MCF 10A (cell line): ENCODE measurements at places on chromosomes 6 and 20. TPM values are rescaled to one million over a fixed set of nuclear protein-coding genes. Genes with fewer than 3 reads are reported as not detected.

PRPH2 gene
- total RNA-seq, result not detected in 2 replicates

GRCh38 chr6:109579361-109579760 lies 96.3 kb upstream of the ZBTB24 start:
- peak; percentile 8 for DNase-seq

- DNase-seq, result no peak
Measured at GRCh38 chr6:15481390-15482291, 181.2 kb downstream of the DTNBP1 start.

GRCh38 chr6:110812719-110813118 lies 2.5 kb downstream of the CDK19 start:
- no peak for DNase-seq

RAD21L1 gene
- total RNA-seq, result not detected in 2 replicates

ZBP1 gene
- total RNA-seq, result not detected in 2 replicates

ZNF322 gene
- 20.7 and 23.3 TPM in 2 replicates for total RNA-seq

DLK2 gene
- total RNA-seq, result 13.6 and 30.2 TPM in 2 replicates

- DNase-seq, result no peak
Measured at GRCh38 chr20:54013471-54013870, 56.9 kb downstream of the BCAS1 start.

DNA sequence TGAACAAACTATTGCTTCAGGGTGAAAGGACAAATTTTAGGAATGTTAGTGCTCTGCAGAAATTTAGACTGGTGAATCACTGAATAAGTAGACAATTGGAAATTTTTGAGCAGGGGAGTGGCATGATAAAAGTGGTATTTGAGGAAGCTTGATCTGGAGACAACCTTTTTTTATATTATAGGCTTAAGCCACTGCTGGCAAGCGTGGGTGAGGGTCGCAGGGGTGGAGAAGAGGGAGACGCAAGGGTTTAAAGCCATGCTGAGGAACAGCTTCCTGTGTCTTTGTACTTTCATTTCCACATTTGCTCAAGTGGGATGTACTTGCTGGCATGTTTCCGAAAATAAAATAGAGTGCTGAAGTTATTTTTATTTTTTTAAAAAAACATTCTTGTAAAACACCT lies 23.7 kb downstream of the NCOA7 start:
- DNase-seq, result no peak

DNA sequence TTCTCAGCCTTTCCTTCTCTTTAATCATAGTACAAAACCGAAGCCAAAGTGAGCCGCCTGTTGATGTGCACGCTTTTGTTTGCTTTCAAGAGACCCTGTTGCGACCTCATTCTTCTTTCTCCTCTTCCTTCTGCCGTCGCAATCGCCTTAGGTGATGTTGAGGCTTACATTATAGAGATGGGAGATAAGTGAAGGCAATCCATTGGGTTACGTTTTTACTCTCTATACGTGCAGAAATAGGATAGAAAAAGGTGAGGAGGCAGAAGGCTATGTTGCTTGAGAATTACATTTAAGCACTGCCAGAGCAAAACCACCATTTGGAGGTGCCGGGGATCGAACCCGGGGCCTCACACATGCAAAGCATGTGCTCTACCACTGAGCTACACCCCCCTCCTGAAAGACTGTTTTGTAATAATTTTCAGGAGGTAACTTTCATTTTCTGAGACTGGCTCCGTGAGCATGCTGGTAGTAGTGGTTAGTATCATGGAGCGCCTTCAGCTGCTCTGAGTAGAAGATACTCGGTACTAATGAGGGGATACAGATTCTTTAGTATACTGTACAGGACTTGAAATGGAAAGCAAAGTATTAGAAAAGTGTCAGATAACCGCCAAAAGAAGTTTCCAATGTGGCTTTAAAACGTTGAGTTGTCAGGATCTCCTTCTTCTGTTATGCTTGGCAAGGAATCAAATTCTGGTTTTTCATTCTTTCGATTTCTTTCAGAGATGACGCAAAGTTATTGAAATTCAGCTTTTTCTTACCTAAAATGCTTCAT lies 165.6 kb downstream of the TRIM27 start:
- peak; percentile 86 for DNase-seq

DNA sequence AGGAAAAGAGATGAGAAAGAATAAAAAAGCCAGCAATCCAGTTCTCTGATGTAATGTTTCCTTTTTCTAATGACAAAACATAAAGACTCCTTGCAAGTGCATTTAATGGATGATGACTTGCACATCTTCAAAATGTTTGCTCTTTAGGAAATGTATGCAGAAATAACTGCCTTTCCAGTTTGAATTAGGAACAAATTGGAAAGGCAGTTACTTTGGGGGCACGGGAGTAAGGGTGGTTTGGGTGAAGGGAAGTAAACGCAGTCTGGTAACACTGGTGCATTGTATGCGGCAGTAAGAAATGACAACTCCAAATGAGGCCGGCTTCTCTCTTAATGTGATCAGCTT lies 57.6 kb upstream of the REV3L start:
- DNase-seq, result no peak

EFCAB8 gene
- total RNA-seq, result not detected in 2 replicates

GRCh38 chr20:57471496-57472372 lies 53.2 kb downstream of the CTCFL start:
- DNase-seq, result no peak

GRCh38 chr6:88374553-88374952 lies 208.4 kb upstream of the CNR1 start:
- DNase-seq, result no peak

GRCh38 chr6:57224769-57225515 lies 2.8 kb upstream of the RAB23 start:
- DNase-seq, result peak; percentile 18

DNA sequence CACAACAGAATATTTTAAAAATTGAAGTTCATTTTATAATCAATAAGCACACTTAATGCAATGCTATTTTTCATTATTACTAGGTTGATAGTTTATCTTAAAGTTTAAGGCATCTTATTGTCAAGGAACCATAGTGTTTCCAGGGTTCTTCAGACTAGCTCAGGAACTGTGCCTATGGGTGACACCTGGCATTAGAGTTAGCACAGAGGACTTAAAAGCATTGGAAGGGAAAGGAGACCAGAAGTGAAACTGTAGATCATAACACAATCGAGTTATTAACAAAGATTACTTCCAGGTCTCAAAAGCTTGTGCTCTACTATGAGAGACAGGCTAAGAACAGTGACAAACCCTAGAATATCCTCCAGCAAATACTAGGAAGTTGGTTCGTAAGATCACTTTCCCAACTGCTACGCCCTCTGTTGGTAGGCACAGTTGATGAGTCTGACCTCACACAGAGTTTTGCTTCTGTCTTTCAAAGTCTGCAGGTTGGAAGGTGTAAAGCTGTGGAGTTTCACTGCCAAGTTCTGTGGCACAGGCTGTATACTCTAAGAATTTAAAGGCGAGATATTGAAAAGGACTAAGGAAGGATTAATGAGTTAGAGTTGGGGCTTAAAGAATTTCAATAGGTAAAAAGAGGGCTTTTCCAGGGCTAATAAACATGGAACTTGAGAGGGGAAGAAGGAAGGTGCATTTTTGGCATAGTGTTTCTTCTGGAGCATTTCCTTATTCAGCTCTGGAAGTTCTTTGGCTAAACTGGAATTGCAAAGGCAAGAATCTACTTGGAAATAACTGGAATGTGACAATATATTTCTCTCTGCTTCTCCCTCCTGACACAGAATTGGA lies 531.3 kb upstream of the JAG1 start:
- peak; percentile 81 for DNase-seq

- DNase-seq, result no peak
Measured at GRCh38 chr20:23265226-23265625, 85.4 kb upstream of the NXT1 start.

- DNase-seq, result no peak
Measured at GRCh38 chr20:22352019-22352418, 232.4 kb downstream of the FOXA2 start.

CNBD2 gene
- total RNA-seq, result 2.2 and 3.4 TPM in 2 replicates

GRCh38 chr20:57170343-57170742 lies 96.1 kb downstream of the BMP7 start:
- DNase-seq, result no peak

SLC17A1 gene
- not detected in 2 replicates for total RNA-seq

- DNase-seq, result no peak
Measured at GRCh38 chr6:141140905-141141304, 991.8 kb upstream of the GJE1 start.

HSD17B8 gene
- total RNA-seq, result 26.4 and 26.6 TPM in 2 replicates

BRD2 gene
- total RNA-seq, result 201 and 223 TPM in 2 replicates

GPR6 gene
- total RNA-seq, result not detected in 2 replicates

- DNase-seq, result no peak
Measured at GRCh38 chr6:90574610-90575009, 12.3 kb downstream of the MAP3K7 start.
